ENCODE measurements at places on chromosomes 3 and 15. TPM values are rescaled to one million over a fixed set of nuclear protein-coding genes. Genes with fewer than 3 reads are reported as not detected.

The FGF12 gene
- not detected for total RNA-seq

The SLC27A2 gene
- total RNA-seq = 0.30 TPM

The ITIH1 gene
- total RNA-seq = not detected

The MORC1 gene
- not detected for total RNA-seq

The SCN11A gene
- not detected for total RNA-seq

The GPR156 gene
- 0.92 TPM for total RNA-seq

Measured in smooth muscle cell of the umbilical artery (primary cell).